ENCODE measurements at places on chromosomes 1 and 21.

GRCh38 chr1:982765-983436 lies 1.0 kb upstream of the PERM1 start:
- no peak for DNase-seq

DNA sequence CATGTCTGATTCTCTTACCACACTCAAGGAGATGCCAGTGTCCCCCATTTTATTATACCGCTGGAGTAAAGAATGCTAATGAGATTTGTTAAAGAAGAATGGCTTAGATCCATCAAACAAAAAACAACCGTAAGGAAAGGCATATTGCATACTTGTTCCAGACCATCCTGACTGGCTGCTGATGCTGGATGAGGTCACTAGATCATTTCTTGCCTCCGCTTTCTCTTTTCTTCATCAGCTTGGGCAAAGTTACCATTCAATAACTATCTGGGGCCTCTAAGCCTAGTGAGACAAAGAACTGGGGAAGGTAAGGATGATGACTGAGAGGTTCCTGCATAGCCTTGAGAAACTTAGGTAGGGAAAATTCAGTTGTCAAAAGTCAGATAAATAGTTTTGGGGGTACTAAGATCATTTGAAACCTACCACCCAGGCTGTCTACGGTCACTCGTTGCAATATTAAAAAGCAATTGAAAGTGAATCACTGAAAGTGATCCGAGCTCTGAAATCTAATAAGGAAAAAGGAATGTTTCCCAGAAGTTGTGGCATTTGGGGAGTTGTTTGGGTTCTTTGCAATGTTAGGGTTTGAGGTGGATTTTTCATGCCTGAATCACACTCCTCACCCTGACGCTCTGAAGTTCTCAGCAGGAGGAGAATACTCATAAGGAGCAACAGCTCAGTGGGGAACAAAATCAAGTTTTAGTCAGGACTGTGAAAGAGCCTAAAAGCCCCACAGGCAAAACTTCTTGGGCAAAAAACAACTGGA lies 176.8 kb downstream of the HHIPL2 start:
- DNase-seq, result peak; percentile 81

DNA sequence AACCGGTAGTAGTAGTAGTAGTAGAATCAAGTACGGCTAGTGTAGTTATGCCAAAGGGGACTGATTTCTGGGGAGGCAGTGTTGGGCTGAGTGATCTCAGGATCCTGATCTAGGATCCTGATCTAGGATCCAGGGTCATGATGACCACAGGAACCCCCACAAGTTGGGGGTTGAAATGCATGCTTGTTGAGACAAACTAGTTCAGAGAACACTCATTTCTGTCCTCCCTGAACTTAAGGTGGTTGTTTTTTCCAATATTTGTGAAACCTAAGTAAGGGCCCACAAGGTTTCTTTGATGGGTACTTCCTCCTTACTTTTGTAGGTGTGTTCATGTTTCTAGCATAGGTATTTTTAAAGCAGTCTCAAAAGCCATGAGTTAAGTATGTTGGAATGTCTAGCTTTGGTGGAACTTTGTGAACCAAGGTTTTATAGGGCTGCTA lies 33.9 kb upstream of the PDC start:
- no peak for DNase-seq

GRCh38 chr1:25873120-25873519 lies 2.4 kb downstream of the PAQR7 start:
- DNase-seq, result no peak
